Chondrocyte (in vitro differentiated cells): ENCODE measurements at places on chromosomes 12 and 14. TPM values are rescaled to one million over a fixed set of nuclear protein-coding genes. Genes with fewer than 3 reads are reported as not detected.
A peak's percentile ranks its signal among the peaks of the same experiment; 100 is the strongest.

DNA sequence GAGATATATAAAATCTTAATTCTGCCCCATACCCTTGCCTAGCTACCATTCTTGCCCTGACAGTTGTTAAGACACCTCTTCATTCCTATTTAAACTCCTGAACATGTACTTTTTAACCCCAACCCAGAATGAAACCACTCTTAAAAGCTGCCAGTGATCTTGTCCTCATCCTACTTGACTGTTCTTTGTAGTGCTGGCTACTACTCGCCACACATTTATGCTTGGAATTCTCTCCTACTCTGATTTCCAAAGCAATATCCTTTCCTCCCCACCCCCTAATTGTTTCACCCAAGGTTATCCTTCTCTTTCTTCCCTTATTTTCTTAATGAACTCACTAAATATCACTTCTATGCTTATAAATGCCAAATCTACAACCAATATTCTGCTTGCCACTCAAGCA, 4.1 kb downstream of the NFYB start:
- no peaks in the 10 kb centered on the region for H3K27me3 ChIP-seq
- no peak overlapping the region for H3K27ac ChIP-seq
- peaks cover 39% of the 10 kb centered on the region for H3K4me1 ChIP-seq
- H3K4me3 ChIP-seq, result no peak overlapping the region
- peaks cover 11% of the 10 kb centered on the region for H3K36me3 ChIP-seq

DNA sequence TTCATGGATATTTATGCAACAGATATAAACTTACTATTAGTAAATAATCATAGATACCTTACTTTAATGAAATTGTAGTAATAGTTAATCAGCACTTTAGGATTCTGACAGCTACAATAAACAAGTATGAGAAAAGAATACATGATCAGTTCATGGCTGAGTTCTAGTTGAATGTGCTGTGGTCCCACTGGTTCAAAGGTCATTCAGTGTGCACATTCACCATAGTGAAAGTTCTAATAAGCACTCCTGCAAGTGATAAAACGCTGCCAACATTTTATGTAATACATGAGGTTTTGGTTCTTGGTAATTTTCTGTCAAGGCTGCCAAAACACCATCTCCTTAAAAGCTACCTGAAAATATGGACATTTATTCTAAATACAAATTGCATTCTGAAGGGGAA, 92.6 kb downstream of the NUMB start:
- H3K27ac ChIP-seq, result no peak overlapping the region
- H3K27me3 ChIP-seq, result no peaks in the 10 kb centered on the region
- H3K4me3 ChIP-seq, result no peak overlapping the region

- H3K27me3 ChIP-seq, result no peaks in the 10 kb centered on the region
- DNase-seq, result no peak
- H3K27ac ChIP-seq, result no peak overlapping the region
- H3K36me3 ChIP-seq, result no peaks in the 10 kb centered on the region
- no peak overlapping the region for H3K4me3 ChIP-seq
Observed at GRCh38 chr14:37340353-37340752, 142.6 kb downstream of the MIPOL1 start.

DNA sequence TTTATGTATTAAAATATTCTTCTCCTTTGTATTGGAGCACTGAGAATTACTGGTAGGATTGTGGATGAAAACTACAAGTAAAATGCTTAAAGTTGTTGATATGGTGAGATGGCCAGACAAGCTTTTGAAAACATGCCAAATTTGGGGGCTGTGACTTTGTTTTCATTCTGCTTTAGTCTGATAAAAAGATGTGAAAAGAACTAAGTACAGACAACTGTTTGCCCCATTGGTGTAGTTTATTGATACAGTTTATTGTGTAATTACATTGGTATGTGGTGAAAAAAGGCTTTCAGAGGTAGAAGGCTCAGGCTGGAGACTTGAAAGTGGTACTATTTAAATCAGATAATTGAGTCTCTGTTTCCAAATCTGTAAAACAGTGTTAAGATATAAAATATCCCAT, 746.8 kb downstream of the DIO2 start:
- no peaks in the 10 kb centered on the region for H3K36me3 ChIP-seq
- no peak overlapping the region for H3K4me3 ChIP-seq
- H3K4me1 ChIP-seq, result peaks cover 7% of the 10 kb centered on the region
- DNase-seq, result no peak
- no peak overlapping the region for H3K27ac ChIP-seq
- no peaks in the 10 kb centered on the region for H3K27me3 ChIP-seq

GRCh38 chr12:3204143-3204542, 127.0 kb downstream of the TSPAN9 start:
- DNase-seq, result no peak
- H3K4me3 ChIP-seq, result no peak overlapping the region
- H3K4me1 ChIP-seq, result peaks cover 57% of the 10 kb centered on the region

DNA sequence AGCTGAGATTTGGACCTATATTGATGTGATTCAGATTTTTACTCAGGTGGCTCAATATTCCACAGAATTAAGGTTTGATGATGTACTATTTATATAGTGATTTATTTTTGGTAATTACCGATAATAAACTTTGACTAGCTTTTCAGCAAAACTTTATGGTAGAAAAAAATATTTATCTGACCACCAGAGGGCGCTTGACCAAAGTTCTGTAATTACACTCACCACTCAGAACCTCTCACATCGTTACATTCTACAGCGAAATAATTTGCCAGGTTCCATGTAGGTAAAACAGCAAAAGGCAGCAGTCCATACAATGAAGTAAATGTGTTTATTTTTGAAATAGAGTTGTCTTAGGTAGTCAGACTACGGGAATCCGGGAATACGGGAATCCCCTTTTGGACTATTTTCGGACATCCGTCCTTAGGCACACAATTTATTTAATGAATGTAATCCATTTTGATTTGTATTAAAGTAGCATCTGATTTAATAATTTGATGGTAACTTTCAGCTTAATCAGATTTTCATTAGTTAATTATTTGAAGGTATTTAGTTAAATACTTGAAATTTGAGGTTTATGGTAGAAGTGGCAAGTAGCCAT, 143.0 kb upstream of the DDHD1 start:
- no peak overlapping the region for H3K27ac ChIP-seq
- no peaks in the 10 kb centered on the region for H3K27me3 ChIP-seq
- DNase-seq, result no peak
- H3K36me3 ChIP-seq, result no peaks in the 10 kb centered on the region

- H3K4me3 ChIP-seq, result no peak overlapping the region
- DNase-seq, result no peak
- H3K36me3 ChIP-seq, result no peaks in the 10 kb centered on the region
- peaks cover 6% of the 10 kb centered on the region for H3K27me3 ChIP-seq
- H3K27ac ChIP-seq, result peak overlapping the region; percentile 93
- peaks cover 15% of the 10 kb centered on the region for H3K4me1 ChIP-seq
Observed at GRCh38 chr12:56941299-56942017, 7.2 kb upstream of the SDR9C7 start.

GRCh38 chr14:93103392-93104080, 12.2 kb downstream of the ITPK1 start:
- no peak for DNase-seq
- no peaks in the 10 kb centered on the region for H3K4me1 ChIP-seq
- no peak overlapping the region for H3K4me3 ChIP-seq
- no peaks in the 10 kb centered on the region for H3K36me3 ChIP-seq
- no peak overlapping the region for H3K27ac ChIP-seq

DNA sequence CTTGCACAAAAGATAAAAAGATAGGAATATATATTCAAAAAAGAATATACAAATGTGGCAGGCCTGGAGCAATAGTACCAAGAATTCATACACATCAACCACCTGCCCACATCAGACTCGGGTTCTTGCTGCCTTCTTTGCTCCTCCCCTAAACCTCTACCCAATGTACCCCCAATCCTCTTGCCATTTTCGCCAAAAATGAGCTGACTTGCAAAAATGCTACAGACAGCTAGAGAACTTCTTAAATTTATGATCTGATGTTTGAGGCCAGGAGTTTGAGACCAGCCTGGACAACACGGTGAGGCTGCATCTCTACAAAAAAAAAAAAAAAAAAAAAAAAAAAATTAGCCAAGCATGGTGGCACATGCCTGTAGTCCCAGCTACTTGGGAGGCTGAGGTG, 42.9 kb upstream of the SAV1 start:
- no peak overlapping the region for H3K4me3 ChIP-seq
- DNase-seq, result no peak
- no peak overlapping the region for H3K27ac ChIP-seq
- H3K27me3 ChIP-seq, result no peaks in the 10 kb centered on the region

GRCh38 chr12:47819896-47820630, at the start of gene HDAC7:
HDAC7 (minus strand) TSS chr12:47819903; CDS start chr12:47819785, 118 bp downstream.
- no peaks in the 10 kb centered on the region for H3K27me3 ChIP-seq
- peaks cover 80% of the 10 kb centered on the region for H3K4me1 ChIP-seq
- peak; percentile 74 for DNase-seq
- peak within 1 kb of the TSS; percentile 93 for H3K4me3 ChIP-seq
- peak within 1 kb of the TSS; percentile 99 for H3K27ac ChIP-seq

DNA sequence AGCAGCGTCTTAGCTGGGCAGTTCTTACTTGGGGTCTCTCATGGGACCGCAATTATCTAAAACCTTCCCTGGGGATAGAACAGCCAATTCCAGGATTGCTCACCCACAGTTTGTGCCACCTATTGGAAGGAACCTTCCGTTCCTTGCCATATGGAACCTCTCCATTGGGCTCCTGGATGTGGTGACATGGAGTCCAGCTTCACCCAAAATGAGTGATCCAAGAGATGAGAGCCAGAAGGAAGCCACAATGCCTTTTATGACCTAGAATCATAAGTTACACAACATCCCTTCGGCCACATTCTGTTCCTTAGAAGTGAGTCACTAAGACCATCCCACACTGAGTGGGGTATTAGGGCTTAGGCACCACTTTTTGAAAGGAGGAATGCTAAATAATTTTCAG, 164.4 kb downstream of the FBXL14 start:
- H3K27me3 ChIP-seq, result no peaks in the 10 kb centered on the region
- no peaks in the 10 kb centered on the region for H3K36me3 ChIP-seq
- no peak overlapping the region for H3K27ac ChIP-seq

DPY19L2 gene
- 6.7 to 8.9 TPM (median 6.9 TPM) in 3 replicates for total RNA-seq

CCDC88C gene
- 1.1 to 3.6 TPM (median 2.3 TPM) in 3 replicates for total RNA-seq

DTX1 gene
- total RNA-seq, result not detected in 3 replicates

IL31 gene
- not detected in 3 replicates for total RNA-seq
